Activated CD4-positive, alpha-beta T cell treated with anti-CD3 and anti-CD28 coated beads, Interleukin-2, amount 10 ng/mL, durations not matched to agents 7 days and 5 days (primary cell): ENCODE measurements at places on chromosomes 11 and 22. TPM values are rescaled to one million over a fixed set of nuclear protein-coding genes. Genes with fewer than 3 reads are reported as not detected.

Gene CARNS1
- 1.9 TPM for total RNA-seq

Gene STK33
- 0.79 TPM for total RNA-seq

Gene RAG2
- not detected for total RNA-seq

Gene SLC22A8
- not detected for total RNA-seq

Gene TCF20
- 82.1 TPM for total RNA-seq

DNA sequence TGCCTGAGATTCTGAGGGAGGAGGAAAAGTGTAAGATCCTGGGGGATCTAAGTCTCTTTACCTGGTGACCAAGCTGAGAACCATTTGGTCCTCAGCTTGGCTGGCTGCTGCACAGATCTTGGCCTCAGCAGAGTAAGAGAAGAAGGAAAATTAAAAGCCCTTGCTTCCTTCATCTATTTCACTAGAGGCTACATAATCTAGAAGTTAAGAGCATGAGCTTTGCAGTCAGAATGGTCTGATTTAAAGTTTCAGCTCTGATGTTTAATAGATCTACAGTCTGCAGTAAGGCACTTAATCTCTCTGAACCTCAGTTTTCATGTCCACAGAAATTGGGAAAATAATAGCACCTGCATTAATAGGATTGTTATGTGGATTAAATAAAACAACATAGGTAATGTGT is 3.1 kb upstream of the ZBTB16 start:
- no peak for DNase-seq

- DNase-seq, result no peak
Observed at GRCh38 chr22:43532301-43533155, 120.7 kb downstream of the MPPED1 start.

- DNase-seq, result no peak
Observed at GRCh38 chr11:1230456-1231395, 7.9 kb downstream of the MUC5B start.

- peak; percentile 44 for DNase-seq
Observed at GRCh38 chr11:94171693-94172440, 43.2 kb downstream of the PANX1 start.

DNA sequence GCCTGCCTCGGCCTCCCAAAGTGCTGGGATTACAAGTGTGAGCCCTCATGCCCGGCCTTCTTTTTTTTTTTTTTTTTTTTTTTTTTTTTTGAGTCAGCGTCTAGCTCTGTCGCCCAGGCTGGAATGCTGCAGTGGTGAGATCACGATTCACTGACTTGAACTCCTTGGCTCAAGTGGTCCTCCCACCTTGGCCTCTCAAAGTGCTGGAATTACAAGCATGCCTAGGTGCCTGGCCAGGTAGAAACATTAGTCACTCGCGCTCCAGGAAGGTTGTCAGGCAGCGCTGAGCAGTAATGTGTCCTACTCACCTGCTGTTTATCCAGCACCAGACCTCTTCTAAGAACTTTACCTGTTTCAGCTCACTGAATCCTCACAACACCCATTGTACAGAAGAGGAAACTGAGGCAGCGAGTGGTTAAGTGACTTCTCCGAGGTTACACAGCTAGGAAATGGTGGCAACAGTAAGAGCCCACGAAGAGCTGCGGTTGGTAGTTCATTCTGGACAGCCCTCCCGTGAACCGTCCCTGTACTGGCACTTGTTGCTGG is 496 bp upstream of the CST6 start:
- DNase-seq, result no peak

DNA sequence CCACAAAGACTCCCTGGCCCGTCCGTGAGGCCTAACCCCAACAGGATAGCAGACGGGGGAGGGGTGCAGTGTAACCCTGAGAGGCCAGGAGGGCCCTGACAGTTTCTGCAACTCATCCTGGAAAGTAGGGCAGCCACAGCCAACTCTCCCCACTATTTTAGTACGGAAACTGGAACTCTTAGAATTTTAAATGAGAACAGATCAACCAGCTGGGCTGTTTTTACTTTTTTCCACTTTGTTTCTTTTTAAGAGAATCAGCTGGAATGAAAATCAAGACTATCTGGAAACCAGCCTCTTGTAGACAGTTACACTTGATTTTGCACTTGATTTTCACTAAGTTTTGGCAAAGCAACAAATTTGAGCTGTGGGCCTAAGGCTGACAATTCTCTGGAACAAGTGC is 42.7 kb upstream of the NRIP3 start:
- DNase-seq, result no peak

- DNase-seq, result no peak
Observed at GRCh38 chr11:18461909-18462308, 6.3 kb downstream of the LDHAL6A start.

- DNase-seq, result no peak
Observed at GRCh38 chr11:84965484-84965883, 661.7 kb downstream of the DLG2 start.

DNA sequence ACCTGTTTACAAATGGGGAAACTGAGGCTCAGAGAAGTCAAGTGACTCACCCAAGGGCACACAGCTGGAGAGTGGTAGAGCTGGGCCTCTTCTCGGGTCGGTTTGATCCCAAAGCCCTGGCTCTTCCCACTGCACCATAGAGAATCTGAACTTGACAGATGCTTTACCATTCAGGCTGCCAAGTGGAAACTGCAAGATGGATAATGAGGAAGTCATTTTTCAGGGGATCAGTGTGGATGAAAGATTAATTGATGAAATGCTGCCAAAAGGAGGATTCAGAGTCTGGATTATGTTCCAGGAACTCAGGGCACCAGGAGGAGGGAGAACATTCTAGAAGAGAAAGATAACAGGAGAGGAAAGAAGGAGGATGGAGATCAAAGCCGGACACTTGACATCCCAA is 185.9 kb upstream of the ZBED5 start:
- no peak for DNase-seq

DNA sequence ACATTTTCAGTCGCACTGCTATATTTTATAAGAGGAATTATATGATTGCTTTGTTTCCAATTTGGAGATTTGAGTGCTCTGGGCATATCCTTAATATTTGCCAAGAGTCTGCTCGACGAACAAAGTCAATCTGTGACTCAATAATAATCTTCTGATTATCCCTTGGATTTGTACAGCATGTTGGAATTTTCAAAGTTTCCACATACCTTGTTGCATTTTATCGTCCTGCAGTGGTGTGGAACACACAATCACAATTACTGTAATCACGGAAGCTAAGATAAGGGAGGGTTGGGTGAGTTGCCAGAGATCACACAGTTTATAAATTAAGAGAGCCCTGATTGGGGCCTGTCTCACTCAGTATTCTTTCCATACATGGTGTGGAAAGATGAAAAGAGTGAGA is 189.3 kb downstream of the GUCY1A2 start:
- no peak for DNase-seq

- DNase-seq, result no peak
Observed at GRCh38 chr22:19905347-19906276, 36.0 kb upstream of the COMT start.

DNA sequence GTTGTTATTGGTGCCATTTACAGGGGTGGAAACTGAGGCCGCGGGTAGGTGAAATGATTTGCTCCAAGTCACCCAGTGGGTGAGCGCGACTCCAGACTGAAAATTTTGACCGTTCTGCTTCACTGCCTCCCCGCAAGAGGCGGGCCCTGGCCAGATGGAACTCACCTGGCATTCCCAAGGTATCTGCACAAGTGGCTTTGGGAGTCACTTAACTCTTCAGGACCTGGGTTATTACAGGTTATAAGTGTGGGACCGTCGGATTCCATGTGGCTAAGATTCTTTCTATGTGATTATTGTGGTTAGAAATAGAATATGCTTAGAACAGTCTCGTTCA is 598 bp downstream of the CABIN1 start:
- no peak for DNase-seq

DNA sequence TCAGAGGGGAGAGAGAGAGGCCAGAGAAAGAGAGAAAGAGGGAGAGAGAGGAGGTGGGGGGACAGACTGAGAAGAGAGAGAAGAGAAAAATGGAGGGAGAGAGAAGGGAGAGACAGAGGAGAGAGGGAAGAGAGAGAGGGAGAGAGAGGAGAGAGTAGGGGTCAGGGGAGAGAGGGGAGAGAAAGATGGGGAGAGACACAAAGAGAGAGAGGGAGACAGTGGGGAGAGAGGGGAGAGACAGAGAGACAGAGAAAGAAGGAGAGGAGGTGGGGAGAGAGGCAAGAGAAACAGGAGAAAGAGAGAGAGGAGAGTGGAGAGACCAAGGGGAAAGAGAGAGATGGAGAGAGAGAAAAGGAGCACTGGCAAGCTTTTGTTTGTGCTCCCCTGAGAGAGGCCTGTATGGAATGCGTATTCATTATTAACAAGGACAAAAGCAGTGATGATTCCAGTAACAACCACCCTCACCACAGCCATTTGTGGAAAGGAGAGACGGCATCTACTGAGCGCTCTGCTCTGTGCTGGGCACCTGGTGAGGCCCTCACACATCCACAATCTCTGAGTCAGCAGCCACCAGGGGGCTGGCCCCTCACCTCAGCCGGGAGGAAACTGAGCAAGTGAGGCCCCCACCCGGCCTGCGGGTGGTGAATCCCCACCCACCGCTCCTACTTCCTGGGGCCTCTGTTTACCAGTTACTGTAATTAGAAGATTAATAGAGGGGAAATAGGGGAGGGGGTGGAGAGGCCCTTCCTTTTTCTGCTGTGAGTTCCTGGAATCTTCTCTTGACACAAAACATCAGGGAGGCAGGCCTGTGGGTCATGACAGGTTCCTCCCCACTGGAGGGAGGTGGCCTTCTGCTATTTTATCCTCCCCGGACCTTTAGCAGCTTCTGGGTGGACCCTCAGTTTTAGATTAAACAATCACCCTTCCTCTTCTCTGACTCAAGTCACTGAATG is 14.6 kb upstream of the MIAT start:
- peak; percentile 64 for DNase-seq

- peak; percentile 84 for DNase-seq
Observed at GRCh38 chr11:34358728-34359547, 1.1 kb upstream of the ABTB2 start.
